Karpas-422 (cell line): ENCODE measurements at places on chromosomes 16 and 17. TPM values are rescaled to one million over a fixed set of nuclear protein-coding genes. Genes with fewer than 3 reads are reported as not detected.

The SCIMP gene
- total RNA-seq = 0.67 TPM in 1 of 2 replicates, not detected in the other

The CPNE7 gene
- 3.7 and 3.9 TPM in 2 replicates for total RNA-seq

The RNF43 gene
- total RNA-seq = not detected in 2 replicates

The CMTM2 gene
- total RNA-seq = not detected in 2 replicates

The ST6GALNAC2 gene
- not detected in 2 replicates for total RNA-seq
